Breast epithelium (tissue), 4 donors: ENCODE measurements at places on chromosomes 2 and 18.
A peak's percentile ranks its signal among the peaks of the same experiment; 100 is the strongest.

GRCh38 chr2:97664636-97664970 is 759 bp upstream of the ACTR1B start:
- H3K36me3 ChIP-seq: no peaks in the 10 kb centered on the region
- H3K27ac ChIP-seq: peak overlapping the region; percentile 98
- peak overlapping the region; percentile 81 for H3K4me3 ChIP-seq
- H3K27me3 ChIP-seq: no peaks in the 10 kb centered on the region
- no peak for DNase-seq
- H3K4me1 ChIP-seq: peaks cover 16% of the 10 kb centered on the region

- H3K4me1 ChIP-seq: no peaks in the 10 kb centered on the region
- H3K4me3 ChIP-seq: no peak overlapping the region
- no peaks in the 10 kb centered on the region for H3K36me3 ChIP-seq
- no peaks in the 10 kb centered on the region for H3K27me3 ChIP-seq
- H3K27ac ChIP-seq: no peak overlapping the region
- no peak for DNase-seq
Measured at GRCh38 chr2:120722246-120722567, 13.5 kb upstream of the GLI2 start.

DNA sequence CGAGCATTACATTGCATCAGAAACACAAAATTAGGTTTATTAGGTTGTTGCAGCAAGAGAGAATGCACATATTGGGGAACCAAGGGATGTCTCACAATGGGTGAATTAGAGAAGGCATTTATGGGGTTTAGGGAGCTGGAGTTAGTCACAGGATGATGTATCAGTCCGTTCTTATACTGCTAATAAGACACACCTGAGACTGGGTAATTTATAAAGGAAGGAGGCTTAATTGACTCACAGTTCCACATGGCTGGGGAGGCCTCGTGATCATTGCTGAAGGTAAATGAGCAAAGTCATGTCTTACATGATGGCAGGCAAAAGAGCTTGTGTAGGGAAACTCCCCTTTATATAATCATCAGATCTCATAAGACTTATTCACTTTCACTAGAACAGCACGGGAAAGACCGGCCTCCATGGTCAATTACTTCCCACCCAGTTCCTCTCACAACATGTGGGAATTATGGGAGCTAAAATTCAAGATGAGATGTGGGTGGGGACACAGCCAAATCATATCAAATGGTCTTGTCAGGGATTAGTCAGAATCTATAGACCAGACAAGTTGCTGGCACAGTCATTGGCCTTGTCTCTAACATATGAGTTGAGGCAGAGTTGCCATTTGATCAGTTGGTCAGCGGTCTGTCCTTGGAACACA is 61.9 kb upstream of the RBMS1 start:
- no peaks in the 10 kb centered on the region for H3K36me3 ChIP-seq
- no peaks in the 10 kb centered on the region for H3K4me1 ChIP-seq
- no peaks in the 10 kb centered on the region for H3K27me3 ChIP-seq
- no peak for DNase-seq

GRCh38 chr2:239956818-239957261 is 68.3 kb downstream of the NDUFA10 start:
- H3K36me3 ChIP-seq: no peaks in the 10 kb centered on the region
- peaks cover 14% of the 10 kb centered on the region for H3K4me1 ChIP-seq
- H3K27ac ChIP-seq: no peak overlapping the region
- no peak overlapping the region for H3K4me3 ChIP-seq
- DNase-seq: no peak

DNA sequence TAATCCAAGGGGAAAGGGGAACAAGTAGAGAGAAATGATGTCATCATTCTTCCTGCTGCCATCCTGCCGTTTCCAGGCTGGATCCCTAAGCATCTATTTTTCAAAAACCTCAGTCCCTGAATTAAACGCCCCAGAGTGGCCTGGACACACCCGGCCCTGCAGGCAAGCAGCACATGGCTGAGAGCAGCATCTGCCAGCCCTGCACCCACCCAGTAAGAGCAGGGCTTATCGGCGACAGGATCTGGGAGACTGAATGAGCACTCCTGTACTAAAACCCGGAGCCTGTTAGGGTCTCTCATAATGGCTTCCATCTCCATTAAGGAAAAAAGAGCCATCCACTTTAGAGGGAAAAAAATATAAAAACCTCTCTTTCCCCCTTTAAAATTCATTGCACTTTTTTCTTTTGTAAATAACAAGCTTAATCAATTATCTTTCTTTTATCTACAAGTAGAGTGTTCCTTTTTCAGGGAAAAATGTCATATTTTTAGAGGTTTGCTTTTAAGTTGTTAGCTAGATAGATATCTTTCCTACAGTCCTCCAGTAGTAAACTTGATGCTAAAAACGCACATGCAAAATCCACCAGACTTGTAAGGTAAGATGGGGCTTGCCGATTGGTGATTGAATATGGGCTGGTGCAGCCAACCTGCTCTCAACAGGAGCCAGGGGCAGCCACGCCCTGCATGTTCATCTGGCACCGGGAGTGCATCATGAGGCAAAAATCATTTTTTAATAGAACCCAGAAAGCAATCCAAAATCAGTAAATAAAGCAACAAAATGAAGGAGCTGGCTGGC is 457.8 kb downstream of the EIPR1 start:
- H3K4me3 ChIP-seq: no peak overlapping the region
- H3K27me3 ChIP-seq: no peaks in the 10 kb centered on the region
- DNase-seq: no peak
- no peaks in the 10 kb centered on the region for H3K36me3 ChIP-seq
- no peaks in the 10 kb centered on the region for H3K4me1 ChIP-seq

- H3K27me3 ChIP-seq: no peaks in the 10 kb centered on the region
- no peaks in the 10 kb centered on the region for H3K36me3 ChIP-seq
- H3K27ac ChIP-seq: no peak overlapping the region
- no peaks in the 10 kb centered on the region for H3K4me1 ChIP-seq
Measured at GRCh38 chr18:34959211-34959829, 81.9 kb upstream of the MAPRE2 start.

GRCh38 chr2:120613742-120614571 is 121.7 kb upstream of the GLI2 start:
- DNase-seq: no peak
- no peaks in the 10 kb centered on the region for H3K4me1 ChIP-seq
- no peaks in the 10 kb centered on the region for H3K36me3 ChIP-seq
- no peaks in the 10 kb centered on the region for H3K27me3 ChIP-seq
- no peak overlapping the region for H3K27ac ChIP-seq

- no peak overlapping the region for H3K4me3 ChIP-seq
- H3K27me3 ChIP-seq: no peaks in the 10 kb centered on the region
- no peaks in the 10 kb centered on the region for H3K4me1 ChIP-seq
- H3K27ac ChIP-seq: no peak overlapping the region
Measured at GRCh38 chr2:9377461-9378097, 45.7 kb downstream of the ITGB1BP1 start.

DNA sequence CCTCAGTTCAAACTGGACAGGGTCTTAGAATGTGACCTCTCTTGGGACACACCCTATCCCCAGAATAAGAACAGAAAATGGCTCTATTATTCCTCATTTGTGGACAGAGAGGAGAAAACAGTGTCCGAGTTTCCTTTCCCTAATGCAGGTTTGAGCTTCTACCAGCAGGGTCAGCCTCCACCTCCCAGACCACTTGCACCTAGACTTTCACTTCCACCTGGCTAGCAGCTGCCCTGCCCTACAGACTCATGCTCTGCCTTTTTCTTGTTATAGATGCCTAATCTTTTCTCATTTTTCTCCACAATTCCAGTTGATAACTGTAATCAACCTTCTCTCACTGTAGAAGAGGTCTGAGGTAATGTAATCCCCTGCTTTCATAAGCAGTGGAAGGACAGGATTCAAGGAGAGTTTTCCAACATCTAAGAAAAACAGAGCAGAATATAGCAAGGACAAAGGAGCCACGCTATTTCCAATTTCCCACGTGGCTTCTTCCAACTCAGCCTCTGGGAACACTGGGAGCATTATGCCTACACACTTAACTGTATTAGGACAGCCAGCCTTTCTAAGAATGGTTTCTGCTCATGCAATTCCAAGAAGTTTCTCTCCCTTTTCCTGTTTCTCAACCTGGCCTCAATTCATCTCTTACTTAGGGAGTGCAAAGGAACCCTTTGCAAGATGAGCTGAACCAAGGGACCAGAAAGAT is 239.8 kb downstream of the BCL11A start:
- no peak overlapping the region for H3K4me3 ChIP-seq
- H3K27me3 ChIP-seq: no peaks in the 10 kb centered on the region
- no peaks in the 10 kb centered on the region for H3K36me3 ChIP-seq
- H3K4me1 ChIP-seq: no peaks in the 10 kb centered on the region

DNA sequence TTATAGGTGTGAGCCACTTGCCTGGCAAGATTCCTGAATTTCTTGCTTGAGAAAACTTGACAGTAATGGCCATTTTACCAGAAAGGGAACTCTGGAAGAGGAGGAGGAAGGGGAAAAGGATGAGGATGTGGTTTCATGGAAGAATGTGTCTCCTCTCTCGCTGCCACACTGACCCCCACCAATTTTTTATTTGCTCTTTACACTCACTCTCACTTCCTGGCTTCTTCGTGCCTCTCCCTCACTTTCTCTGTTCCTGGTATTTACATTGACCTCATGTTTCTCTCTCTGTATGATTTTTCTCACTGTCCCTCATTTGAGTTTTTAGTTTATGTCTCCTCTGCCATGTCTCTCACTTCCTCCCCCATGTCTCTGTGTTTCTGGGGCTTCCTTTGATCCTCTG is 134.5 kb upstream of the CAB39 start:
- H3K27ac ChIP-seq: no peak overlapping the region
- H3K27me3 ChIP-seq: no peaks in the 10 kb centered on the region
- H3K36me3 ChIP-seq: no peaks in the 10 kb centered on the region

DNA sequence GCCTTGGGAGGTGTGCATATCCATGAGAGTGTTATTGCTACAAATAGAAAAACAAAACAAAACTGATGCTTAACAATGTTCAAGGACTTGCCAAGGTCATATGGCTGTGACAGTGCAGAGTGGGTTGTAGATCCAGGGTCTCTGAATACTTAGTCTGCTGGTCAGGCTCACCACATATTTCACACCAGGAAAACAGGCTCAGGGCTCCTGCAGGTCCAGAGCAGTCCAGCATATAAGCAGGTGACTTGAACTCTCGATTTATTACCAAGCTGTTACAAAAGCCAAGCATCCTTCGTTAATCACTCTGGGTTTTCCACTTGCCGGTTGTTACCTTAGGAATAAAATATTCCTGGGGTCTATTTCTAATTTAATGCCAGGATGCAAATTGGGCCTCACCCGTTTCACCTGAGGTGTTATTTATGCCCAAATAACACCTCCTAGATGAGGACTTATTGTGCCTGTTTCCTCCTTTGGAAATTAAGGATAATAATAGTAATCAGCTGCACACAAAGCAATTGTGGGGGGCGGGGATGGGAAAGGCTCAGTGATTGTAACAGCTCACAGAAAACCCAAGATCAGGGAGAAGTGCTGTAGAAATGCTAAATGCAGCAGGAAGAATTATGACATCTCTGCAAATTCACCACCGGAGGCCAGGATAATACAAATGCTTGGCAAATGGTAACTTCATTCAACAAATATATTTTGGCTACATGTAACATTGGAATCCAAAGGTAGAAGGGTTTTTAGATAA is 72.9 kb downstream of the TMEM182 start:
- H3K36me3 ChIP-seq: no peaks in the 10 kb centered on the region
- no peak for DNase-seq
- H3K27me3 ChIP-seq: no peaks in the 10 kb centered on the region
- H3K27ac ChIP-seq: no peak overlapping the region
- no peaks in the 10 kb centered on the region for H3K4me1 ChIP-seq
